ENCODE measurements at places on chromosomes 3 and 15.

- no peak for DNase-seq
These were observed 59.5 kb upstream of the TNFSF10 start for GRCh38 chr3:172582712-172583111.

DNA sequence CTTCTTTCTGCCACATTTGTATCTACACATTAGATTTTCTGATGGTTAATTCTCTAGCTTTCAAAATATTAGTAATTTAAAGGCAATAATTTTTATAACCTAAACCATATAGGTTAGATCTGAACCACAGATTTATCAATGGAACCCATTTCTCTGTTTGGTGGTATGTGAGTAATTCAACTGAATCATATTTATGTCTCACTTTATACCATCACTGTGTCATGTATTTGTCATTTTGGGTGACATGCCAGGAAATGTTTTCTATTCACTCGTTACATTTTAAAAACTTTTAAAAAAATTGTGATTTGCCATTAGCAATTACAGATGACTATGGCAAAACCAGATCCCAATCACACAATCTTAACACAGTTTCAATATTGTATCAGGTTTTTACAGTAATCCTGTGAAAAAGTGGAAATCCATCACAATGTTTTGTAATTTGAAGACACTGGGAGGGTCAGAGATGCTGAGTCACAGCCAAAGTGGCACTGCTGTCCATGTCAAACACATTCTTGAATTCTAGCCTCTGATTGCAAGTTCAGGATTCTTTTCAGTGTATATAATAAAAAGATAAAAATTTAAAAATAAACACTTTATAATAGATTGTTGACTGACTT, 356.0 kb upstream of the RBMS3 start:
- no peak for DNase-seq

GRCh38 chr3:134801204-134801958, 6.3 kb downstream of the EPHB1 start:
- no peak for DNase-seq

GRCh38 chr3:181956122-181956521, 244.4 kb downstream of the SOX2 start:
- no peak for DNase-seq

GRCh38 chr3:127961963-127962362, 46.9 kb downstream of the KBTBD12 start:
- DNase-seq, result no peak

- no peak for DNase-seq
These were observed 29.0 kb downstream of the PTPN23 start for GRCh38 chr3:47409688-47410416.

- no peak for DNase-seq
These were observed 549.8 kb upstream of the AGTR1 start for GRCh38 chr3:148147903-148148302.

GRCh38 chr3:182435860-182436259, 357.4 kb upstream of the ATP11B start:
- DNase-seq, result no peak

DNA sequence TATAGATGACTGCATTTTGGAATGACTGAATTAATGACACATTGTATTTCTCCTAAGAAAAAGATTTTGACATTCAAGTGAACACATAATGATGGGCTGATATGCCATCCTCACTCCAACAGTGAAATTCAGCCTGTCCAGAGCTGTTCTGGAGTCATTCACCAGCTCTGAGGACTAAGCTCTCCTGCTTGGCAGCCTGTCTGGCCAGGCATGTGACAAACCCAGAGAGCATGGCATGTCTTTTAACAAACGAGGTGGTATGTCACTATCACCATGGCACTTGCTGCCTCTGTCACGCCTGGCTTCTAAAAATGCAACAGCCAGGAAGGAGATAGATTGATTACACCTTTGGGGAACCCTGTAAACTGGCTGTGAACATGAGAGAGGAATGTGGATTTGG, 1.4 kb downstream of the ACTC1 start:
- DNase-seq, result no peak

DNA sequence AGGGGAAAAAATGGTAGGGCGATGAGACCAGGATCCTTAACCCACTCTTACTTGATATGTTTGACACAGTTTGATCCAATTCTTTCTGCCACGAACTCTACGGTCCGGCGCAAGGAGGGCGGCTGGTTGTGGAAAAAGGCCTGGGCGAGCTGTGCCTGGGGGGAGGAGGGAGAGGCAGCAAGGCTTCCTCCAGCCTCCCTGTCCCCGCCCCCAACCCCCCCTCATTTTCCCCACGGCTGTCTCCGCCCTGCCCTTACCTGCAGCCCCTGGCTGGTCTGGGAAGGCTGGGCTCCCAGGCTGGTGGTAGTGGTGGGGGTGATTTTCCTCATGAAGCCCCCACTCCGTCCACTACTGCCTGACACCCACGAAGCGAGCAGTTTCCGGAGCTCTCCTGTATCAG, 8.0 kb downstream of the CDAN1 start:
- no peak for DNase-seq

- DNase-seq, result no peak
These were observed 51.9 kb downstream of the HOMER2 start for GRCh38 chr15:82900511-82901060.

GRCh38 chr3:95277613-95278012, 1214.8 kb downstream of the NSUN3 start:
- no peak for DNase-seq

- DNase-seq, result no peak
These were observed 19.4 kb upstream of the STARD5 start for GRCh38 chr15:81343371-81343770.

- no peak for DNase-seq
These were observed 50.8 kb downstream of the LYSMD4 start for GRCh38 chr15:99682455-99682854.

- DNase-seq, result no peak
These were observed 54.8 kb upstream of the HES1 start for GRCh38 chr3:194080913-194081800.

GRCh38 chr3:184148076-184148475, 7.1 kb upstream of the DVL3 start:
- no peak for DNase-seq

- DNase-seq, result no peak
These were observed 9.6 kb downstream of the IVD start for GRCh38 chr15:40415226-40415625.

DNA sequence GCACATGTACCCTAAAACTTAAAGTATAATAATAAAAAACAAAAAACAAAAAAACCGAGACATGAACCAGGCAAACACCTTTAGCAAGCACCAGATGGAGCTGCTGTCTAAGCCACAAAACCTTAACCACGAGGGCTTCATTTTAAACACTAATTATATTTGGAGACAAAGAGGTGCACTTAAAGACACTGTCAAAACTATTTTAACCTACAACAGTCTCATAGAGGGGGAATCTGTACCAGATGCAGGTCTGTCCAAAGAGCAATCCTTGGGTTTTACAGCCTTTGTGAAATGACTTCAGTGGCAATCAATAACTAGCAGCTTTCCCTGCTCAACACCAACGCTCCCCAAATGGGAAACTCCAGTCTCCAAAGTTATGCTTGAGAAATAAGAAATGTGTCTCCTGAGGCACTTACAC, 115.7 kb upstream of the TSPAN3 start:
- no peak for DNase-seq

- no peak for DNase-seq
These were observed 22.7 kb upstream of the PAQR5 start for GRCh38 chr15:69275933-69276560.

- DNase-seq, result no peak
These were observed 2.0 kb downstream of the CCR5 start for GRCh38 chr3:46372492-46373359.

GRCh38 chr15:98964466-98965133, 43.0 kb downstream of the PGPEP1L start:
- no peak for DNase-seq

DNA sequence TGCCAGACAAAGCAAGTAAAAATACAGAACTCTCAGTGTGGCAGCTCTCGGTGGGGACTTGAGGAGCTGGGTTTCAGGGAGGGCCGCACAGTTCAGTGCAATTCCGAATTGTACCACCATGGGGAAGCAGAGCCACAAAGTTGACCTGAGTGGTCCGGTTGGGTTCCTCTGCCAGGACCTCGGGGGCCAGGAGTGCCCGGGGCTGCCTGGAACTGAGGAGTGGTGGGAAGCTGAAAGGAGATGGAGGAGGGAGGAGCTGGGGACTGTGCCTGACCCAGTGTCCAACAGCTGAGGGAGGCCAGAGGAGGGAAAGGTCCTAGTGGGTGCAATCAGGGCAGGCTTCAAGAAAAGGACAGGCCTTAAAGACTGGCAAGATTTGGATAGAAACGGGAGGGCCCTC, 32.2 kb upstream of the TRH start:
- no peak for DNase-seq

- no peak for DNase-seq
These were observed 62.6 kb downstream of the AKAP13 start for GRCh38 chr15:85443046-85443445.

DNA sequence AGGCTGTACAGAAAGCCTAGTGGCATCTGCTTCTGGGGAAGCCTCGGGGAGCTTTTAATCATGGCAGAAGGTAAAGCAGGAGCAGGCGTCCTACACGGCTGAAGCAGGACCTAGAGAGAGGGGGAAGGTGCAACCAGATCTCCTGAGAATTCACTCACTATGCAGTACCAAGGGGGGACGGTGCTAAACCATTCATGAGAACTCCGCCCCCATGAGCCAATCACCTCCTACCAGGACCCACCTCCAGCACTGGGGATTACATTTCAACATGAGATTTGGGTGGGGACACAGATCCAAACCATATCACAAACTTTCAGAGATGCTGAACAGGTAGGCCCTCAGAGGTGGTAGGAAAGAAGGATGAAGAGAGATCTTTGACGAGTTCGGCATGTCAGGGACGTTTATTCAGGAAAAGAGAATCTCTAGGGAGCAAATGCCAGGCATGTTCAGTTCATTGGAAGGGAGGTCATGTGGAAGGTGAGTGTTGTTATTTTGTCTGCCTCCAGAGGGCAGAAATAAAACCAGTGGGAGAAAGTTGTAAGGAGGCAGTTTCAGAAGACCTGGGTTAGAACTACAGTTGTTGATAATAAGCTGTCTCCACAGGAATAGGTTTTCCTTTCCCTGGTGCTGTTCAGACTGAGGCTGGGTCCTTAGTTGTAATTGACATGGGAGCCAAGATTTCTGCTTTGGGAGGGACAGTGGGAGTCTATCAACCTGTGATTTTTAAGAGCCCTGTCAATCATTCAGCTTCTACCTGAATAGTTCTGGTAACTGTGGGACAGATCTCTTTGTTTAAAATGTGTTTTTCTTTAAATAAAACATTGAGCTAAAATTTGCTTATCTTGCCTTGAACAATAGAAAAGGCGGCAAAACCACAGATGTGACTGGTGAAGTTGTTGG, 4.3 kb upstream of the FNDC3B start:
- no peak for DNase-seq

DNA sequence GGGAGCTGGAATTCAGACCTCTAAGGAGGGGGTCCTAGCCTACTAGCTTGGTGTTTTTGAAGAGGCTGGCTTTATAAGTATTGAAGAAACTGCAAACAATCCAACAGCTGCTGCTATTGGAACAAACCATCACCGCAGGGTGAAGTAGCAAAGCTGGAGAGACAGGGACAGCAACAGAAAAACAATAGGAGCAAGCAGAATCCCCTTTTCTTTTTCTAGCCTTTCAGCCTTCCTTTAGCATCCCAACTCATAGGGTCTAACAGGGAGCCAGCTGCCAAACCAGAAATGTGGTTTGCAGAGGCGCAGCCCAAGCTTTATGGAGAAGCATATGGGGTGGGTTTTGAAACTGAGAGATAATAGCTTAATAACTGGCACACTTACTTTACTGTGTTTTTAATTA, 106.2 kb upstream of the CHMP2B start:
- no peak for DNase-seq

All from stimulated activated CD8-positive, alpha-beta memory T cell treated with anti-CD3 and anti-CD28 coated beads, Interleukin-4, amount 100 ng/mL, for 4 hours (primary cell).